ENCODE measurements at places on chromosomes 1 and 21. TPM values are rescaled to one million over a fixed set of nuclear protein-coding genes. Genes with fewer than 3 reads are reported as not detected.

- DNase-seq: no peak
These were observed 29.3 kb upstream of the ZBTB21 start for GRCh38 chr21:42039470-42039901.

DNA sequence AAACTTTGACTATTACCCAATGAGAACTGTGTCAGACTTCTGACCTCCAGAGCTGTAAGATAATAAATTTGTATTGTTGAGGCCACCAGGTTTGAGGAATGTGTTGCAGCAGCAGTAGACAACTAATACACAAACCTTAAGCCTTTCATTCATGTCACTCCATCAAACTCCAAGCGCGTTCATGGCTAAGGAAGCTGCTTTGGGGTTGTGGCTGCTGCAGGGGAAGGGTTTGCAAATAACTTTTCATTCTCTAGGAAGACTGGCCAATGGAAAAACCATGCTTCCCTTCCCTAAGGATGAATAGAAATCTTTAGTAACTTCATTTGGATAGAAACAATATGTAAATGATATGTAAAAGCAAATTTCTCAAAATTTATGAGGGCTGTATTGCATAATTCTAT lies 170.4 kb downstream of the RHOU start:
- DNase-seq: no peak

DNA sequence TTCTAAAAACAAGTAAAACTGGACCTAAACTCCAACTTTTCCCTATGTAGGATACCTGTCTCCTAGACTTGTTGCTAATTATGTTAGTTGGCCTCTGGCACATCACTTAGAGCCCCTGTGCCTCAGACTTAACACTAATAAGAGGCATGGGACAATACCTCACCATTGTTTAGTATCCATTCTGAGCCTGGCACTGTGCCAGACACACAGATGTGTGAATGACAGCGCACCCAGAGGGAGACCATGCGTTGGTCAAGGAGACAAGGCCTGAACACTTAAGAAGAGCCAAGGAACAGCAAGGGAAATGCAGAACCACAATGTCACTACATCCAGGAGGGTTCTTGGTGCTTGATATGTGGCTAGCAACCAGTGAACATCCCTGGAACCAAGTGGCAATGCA lies 189.1 kb downstream of the FGGY start:
- DNase-seq: no peak

- DNase-seq: no peak
These were observed 104.4 kb upstream of the GNG12 start for GRCh38 chr1:67937651-67938050.

DNA sequence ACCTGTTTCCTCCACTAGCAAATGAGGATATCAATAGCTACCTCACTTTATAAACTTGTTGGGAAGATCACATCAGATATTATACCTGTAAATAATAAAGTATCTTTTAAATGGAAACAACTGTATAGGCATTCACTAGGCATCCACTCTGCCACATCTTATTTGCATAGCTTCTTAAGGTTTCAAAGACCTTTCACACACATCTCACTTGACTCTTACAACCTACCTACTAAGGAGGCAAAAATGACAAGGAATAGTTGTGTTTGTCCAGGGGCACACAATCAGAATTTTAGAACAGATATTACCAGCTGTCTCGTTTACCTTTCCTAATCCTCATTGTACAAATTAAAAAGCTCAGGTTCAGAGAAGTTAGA lies 51.5 kb downstream of the VANGL2 start:
- no peak for DNase-seq

Gene S100B
- 0.69 TPM for total RNA-seq

DNA sequence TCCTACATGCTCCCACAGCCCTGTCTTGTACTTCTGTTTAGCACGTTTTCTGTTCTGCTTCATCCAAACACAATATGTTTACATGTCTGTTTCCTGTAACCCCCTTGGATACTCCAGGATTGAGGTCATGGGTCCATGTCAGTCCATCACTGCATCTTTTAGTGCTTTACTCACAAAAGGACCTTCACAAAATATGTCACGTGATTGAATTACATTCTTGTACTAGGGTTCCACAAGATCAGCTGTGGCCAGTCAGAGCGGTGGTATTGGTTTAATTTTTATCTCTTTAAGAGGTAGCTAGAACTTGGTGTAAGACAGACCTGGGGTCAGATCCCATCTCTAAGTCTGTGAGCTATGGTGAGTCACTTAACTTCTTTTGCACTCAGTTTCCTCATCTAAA lies 201.2 kb upstream of the FAM78B start:
- DNase-seq: no peak

Gene RNF186
- total RNA-seq: not detected

- no peak for DNase-seq
These were observed 392.6 kb upstream of the VAMP3 start for GRCh38 chr1:7378346-7379130.

GRCh38 chr1:151680826-151681225 lies 35.8 kb downstream of the CELF3 start:
- DNase-seq: no peak

Gene KLHDC8A
- total RNA-seq: 3.4 TPM

- no peak for DNase-seq
These were observed 142.5 kb upstream of the HMGB4 start for GRCh38 chr1:33721301-33721815.

Gene RIPPLY3
- 2.0 TPM for total RNA-seq

Gene CLEC20A
- total RNA-seq: not detected

GRCh38 chr1:89527750-89528381 lies 3.2 kb downstream of the LRRC8B start:
- no peak for DNase-seq

GRCh38 chr1:47211796-47212269 lies 20.2 kb downstream of the TAL1 start:
- no peak for DNase-seq

DNA sequence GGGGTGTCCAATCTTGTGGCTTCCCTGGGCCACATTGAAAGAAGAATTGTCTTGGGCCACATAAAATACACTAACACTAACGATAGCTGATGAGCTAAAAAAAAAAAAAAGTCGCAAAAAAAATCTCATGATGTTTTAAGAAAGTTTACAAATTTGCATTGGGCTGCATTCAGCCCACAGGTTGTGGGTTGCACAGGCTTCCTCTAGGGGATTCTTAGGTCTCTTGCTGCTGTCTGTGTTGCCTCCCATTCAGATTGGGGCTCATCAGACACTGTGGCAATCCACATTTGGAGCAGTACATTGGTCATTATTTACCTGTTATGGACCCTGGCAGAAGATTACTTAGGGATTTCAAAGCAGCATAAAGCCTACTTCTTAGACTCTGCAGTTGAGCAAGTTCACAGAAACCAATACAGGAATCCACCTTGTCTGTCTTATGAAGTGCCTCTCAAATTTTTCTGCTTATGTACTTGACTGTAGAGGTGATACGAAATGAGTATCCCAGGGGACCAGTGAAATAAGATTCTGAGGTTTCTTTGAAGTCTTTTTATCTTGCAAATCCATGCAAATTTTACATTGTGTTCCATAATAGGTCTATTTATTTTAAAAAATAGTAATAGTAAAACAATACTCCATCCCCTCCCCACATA lies 205.5 kb downstream of the RPS6KC1 start:
- no peak for DNase-seq

GRCh38 chr1:225517697-225518096 lies 89.9 kb upstream of the LBR start:
- no peak for DNase-seq

Gene CFAP74
- total RNA-seq: 0.20 TPM

DNA sequence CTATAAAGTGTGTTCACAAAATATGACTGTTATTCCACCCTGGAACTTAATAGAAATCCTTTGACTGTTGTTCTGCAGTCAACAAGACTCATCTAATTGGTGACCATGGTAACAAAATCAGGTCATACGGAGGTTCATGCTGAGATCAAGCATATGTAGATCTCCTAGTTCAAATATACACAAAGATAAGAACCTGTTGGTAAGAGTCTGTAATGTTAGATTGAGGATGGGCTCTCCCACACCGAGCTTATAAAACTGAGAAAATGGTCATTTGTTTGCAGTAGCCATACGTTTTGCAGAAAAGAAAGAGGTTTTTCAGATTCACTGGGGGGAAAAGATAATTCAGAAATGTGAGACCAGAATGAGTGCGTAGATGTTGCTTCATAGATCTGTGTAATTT lies 468.1 kb downstream of the RPS6KC1 start:
- DNase-seq: no peak

GRCh38 chr1:70355111-70355407 lies 537 bp upstream of the ANKRD13C start:
- DNase-seq: no peak

DNA sequence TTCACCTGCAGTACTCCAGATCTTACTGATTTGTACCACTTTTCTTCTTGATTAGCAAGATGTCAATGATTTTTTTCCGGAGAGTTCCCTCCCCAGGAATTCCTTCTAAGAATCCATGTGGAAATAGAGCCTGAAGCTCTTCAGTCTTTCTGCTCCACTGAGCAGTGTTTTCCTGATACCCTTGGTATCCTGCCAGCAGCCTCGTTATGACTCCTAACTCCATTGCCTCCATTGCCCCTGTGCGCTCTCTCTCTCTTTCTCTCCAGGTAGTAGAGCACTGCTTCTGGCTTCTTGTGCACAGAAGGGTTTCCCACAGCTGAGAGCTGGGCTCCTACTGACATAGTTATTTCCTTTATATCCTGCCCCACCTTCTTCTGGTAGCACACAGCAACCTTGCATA lies 12.2 kb downstream of the UBE2U start:
- no peak for DNase-seq

Data from H1 (cell line).